Activated T-helper 1 cell treated with anti-CD3 and anti-CD28 coated beads, Interleukin-12 subunit alpha, Interleukin-12 subunit beta, Interleukin-2, Interleukin-4 antibody, amounts not matched to agents 30 ng/mL and 10 ng/mL and 1 ng/mL, durations not matched to agents 14 hours and 24 hours and 36 hours (primary cell): ENCODE measurements at places on chromosomes 3 and 15. TPM values are rescaled to one million over a fixed set of nuclear protein-coding genes. Genes with fewer than 3 reads are reported as not detected.

AP3S2 gene
- 21.4 and 24.7 TPM in 2 replicates for total RNA-seq

LAMB2 gene
- not detected in 2 replicates for total RNA-seq

CYP1A1 gene
- 0.29 and 0.37 TPM in 2 replicates for total RNA-seq

IMPG2 gene
- 0.05 and 0.13 TPM in 2 replicates for total RNA-seq

CADM2 gene
- total RNA-seq, result not detected in 2 replicates

EPHB3 gene
- total RNA-seq, result 0.31 TPM in 1 of 2 replicates, not detected in the other

CNTN3 gene
- not detected in 2 replicates for total RNA-seq

GCSAM gene
- 2.8 and 3.5 TPM in 2 replicates for total RNA-seq

LOXL1 gene
- 0.34 and 1.3 TPM in 2 replicates for total RNA-seq
